ENCODE measurements at places on chromosomes 16 and 17.

GRCh38 chr16:17983847-17984639 is 352.5 kb downstream of the NPIPA8 start:
- DNase-seq, result no peak

DNA sequence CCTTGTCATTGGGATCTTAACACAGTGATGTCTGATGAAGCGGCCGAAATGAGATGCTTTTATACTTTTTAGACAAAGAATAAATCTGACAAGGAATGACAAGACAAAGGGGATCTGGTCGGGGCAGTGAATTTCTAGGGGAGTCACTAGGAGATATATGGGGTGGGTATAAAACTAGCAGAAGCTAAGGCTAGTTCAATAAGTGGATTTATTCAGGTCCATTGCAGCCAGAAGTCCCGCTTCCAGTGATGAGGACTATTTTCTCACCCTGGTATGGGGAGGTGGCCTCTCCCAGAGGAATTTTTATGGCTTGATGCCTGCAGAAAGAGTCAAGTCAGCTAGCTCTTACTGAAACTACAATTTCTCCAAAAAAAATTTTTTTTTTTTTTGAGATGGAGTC is 23.9 kb downstream of the SLC38A8 start:
- DNase-seq, result no peak

DNA sequence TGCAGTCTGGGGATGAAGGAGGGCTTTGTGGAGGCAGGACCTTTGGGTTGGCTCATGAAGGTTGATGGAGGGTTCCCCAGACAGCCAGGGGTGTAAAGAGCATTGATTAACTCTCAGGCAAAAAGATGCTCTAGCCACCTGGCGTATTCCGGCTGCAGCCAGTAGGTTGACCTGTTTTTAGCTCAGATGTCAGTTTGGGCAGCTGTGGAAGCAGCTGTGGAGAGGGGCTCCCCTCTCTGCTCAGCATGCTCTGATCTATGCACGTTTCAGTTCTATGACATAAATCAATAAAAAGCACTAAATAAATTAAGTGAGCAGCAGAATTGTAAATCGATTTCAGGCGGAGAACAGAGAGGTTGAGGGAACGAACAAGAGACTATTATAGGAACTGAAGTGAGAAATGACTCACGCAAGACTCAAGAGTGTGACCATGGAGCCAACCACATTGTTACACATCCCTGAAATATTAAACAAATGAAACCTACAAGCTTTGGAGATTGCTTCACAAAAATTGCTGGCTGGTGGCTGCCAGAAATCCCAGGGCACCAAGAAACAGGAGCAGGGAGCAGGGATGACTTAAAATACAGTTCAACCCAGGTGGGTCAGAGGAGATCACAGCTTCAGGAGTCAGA is 111.9 kb downstream of the GSG1L start:
- no peak for DNase-seq

DNA sequence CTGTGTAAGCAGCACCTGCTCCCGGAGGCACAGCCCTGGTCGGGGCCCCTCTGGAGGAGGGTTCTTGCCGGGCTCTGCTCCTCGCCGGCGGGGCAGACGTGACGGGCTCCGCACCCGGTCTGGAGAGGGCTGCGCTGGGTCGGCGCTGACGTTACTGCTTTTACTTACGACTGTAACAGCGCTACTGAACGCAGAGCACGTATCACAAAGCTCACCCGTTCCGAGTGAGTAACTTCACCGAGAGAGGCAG is 1.3 kb upstream of the RAB40C start:
- no peak for DNase-seq

DNA sequence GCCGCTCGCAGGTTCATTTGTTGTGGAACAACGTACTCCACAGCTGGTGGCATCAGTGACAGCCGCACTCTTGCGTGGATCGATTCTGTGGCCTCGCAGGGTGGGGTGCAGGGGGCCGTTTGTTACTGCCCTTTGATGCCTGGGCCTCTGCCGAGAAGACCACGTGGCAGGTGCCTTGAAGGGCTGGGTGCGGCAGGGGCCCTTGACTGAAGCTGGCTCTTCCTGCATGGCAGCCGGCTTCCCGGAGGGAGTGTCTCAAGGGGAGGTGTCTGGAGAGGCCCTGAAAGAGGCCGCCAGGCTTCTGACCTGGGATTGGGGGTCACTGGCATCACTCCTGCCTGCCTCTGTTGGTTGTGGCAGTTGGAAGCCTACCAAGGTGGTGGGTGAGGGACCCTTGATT is 43.8 kb downstream of the TBCD start:
- DNase-seq, result no peak

DNA sequence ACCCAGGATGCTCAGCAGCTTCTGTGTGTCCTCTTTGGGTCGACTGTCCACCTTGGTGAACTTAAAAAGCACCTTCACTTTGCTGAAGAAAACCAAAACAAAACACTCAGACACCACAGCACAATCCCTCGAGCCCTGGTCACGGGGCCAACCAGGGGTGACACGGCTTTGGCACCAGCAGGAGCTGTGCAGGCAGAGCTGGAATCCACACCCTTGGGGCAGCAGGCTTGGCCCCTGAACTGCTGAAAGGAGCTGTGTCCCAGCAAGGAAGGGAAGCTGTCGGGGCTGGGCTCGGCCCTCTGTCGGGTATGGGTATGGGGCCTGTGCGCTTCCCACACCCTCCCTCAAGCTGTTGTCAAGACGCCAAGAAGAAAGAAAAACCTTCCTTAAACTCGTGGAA is 7.6 kb upstream of the PLD6 start:
- DNase-seq, result no peak

- peak; percentile 40 for DNase-seq
Measured at GRCh38 chr16:88920618-88921590, 54.4 kb upstream of the PABPN1L start.

DNA sequence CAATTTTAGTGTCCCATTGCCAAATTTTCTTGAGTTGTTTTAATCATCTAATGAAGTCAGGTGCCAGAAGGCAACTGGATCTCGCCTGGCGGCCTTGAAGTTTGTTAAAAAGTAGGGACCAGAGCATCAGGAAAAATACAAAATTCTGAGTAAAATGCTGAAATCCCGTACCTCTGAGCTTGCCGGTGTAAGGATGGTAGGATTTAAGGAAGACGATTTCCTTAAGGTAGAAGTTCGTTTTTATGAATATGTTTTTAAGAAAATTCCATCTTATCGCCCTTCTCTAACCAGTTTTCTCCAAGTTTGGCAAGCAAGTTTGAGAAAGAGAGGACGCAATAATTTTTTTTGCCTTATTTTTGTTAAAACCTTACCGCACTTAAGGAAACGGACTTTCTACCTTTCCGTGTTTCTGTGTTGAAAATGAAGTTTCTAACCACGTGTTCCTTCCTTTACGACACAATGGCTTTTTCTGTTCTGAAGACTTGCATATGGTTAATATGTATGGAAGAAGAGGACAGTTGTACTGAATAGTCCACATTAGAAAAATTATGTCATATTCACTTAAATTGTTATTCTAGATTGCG is 748 bp downstream of the ATF7IP2 start:
- no peak for DNase-seq

DNA sequence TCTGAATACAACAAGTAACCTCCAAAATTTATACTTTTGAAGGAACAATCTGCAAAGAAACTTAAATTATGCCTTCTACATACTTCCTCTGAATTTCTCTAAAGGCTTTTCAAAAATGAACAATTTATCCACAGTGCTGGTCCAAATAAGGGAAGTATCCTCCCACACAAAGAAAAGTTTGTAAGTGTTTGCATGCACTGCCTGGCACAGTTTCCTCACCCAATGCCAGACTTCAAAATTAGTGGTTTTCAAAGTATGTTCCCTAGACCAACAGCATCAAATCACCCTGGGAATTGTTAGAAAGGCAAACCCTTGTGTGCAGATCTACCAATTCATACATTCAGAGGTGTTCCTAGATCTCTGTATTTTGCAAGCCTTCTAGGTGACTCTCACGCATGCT is 82.5 kb downstream of the PCTP start:
- DNase-seq, result no peak

DNA sequence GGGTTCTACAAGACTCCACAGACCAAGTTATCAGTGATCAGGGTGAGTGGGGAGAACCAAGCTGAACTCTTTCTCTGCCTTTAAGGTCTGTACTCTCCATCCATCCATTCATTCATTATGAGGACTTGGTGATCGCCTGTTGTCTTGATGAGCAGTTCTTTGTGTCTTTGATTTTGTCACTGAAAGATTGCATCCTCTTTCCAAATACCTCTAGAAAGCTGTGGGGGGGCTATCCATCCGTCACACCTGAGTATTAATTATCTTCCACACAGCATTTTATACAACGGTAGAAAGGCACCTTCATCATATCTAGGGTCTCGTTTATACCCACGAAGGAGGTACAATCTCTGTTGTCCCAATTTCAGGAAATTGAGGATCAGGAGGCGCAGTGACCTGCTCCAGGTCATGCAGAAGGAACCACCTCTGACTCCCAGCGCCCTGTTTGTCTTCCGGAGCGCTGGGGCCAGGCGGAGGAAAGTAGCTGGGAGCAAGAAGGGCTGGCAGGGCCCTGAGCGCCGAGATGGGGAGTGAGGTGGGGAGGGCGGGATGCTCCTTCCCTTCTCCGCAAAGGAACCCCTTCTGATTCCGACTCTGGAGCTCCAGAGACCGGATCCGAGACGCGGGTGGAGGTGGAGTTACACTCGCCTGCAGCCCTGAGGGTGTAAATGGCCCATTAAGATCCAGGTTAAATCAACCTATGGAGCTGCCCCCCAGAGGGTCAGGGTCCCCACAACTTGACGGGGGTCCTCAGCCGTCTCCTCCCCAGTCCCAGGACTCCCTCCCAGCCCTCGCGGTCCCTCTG is 605 bp upstream of the ABAT start:
- no peak for DNase-seq

DNA sequence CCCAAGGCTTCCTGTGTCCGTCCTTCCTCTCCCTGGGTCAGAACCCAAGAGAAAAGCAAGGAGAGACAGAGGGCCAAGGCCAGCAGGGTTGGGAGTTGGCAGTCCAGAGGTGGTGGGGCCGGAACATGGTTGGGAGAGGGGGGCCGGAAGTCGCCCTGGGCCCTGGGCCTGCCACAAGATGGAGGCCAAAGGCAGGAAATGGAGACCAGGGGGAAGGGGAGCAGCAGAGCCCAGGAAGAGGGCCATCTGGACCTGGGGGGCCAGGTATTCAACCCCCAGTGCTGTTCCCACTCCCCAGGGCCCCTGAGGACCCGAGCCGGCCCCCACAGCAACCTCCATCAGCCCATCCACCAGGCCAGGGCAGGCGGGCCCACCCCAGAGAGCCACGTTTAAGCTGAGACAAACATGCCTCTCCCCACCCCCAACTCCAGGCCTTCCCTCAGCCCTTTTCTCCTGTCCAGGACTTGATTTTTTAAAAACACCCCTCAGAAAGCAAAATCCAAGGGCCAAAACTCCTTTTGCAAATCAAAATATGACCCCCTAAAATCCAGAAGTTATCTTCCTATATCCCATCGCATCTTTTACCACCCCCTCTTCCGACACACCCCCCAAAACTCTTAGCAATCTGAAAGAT is 4.4 kb upstream of the BCL6B start:
- DNase-seq, result no peak

DNA sequence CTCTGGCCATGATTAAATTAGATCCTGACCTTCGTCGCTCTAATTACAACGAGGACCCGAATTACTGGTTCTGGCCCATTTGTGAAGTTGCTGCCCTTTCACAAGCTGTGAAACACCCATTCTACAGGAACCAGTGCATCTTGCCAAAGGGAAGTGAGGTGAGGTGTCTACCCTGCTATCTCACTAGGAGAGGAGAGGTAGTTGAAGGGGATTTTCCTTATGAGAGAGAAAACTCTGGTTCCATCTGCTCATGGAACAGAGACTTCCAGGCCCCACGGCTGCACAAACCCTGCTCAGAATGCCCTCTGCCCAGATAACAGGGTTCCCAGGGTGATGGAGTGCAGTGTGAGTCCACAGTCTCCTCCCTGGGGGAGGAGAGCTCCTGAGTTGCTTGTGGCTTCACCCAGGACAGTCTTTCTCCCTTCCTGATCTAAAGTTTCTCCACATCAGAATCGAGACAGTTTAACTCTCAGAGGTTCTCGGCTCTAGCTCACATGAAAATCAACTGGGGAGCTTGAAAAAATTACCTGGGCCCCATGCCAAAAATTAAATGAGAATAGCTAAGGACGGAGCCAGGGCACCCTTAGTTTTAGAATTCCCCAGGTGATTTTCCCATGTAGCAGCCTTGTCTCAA is 7.8 kb upstream of the SSTR2 start:
- no peak for DNase-seq

DNA sequence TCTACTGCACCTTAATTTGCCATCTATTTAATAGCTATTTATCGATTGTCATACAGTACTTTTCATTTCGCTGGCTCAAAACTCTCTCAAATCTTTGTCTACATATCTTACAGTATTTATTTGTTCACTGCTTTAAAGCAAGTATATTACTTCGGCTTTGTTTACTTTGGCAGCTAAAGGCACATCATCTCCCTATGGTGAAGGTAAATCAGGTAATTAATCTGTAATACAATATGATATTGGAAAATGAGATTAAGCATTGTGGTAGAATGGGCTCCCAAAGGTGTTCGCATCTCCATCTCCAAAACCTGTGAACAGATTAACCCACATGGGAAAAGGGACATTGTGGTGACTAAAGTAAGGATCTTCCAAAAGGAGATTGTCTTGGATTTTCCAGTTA is 6.5 kb downstream of the TMEM170A start:
- DNase-seq, result no peak

DNA sequence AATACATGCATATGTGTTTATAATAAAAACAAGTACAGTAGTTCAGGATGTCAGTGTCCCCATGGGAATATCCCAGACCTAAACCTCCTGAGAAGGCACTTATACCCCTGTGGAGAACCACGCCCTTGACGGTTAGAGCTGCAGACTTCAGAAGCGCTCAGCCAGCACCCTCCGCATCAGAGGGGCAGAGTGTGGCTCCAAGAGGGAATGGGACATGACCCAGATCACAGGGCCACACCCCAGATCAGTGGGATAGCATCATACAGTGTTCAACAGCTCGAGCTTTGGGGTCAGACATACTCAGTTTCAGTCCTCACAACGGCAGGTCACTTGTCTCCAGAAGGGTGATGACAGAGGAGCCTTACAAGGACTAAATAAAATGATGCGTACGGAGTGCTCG is 45.8 kb upstream of the ZNF423 start:
- DNase-seq, result no peak

- no peak for DNase-seq
Measured at GRCh38 chr16:19687279-19687678, 30.7 kb downstream of the KNOP1 start.
